ENCODE measurements at places on chromosomes 3 and 15.

DNA sequence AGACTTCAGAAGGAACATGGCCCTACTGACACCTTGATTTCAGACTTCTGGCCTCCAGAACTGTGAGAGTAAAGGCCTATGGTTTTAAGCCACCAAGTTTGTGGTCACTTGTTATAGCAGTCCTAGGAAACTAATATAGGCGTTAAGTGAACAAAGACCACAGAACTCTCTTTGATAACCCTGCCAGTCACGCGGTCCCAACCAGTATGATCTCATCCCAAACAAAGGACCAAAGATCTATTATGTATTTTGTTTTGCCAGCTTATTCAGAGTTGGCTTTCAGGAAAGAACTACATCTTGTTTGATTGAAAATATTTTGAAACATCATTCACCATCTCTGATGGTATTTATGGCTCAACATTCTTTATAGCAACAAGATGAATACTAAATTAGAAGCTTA lies 294.4 kb upstream of the SLCO3A1 start:
- DNase-seq = no peak

GRCh38 chr15:100189849-100190248 lies 151.9 kb downstream of the ADAMTS17 start:
- DNase-seq = no peak

- DNase-seq = no peak
Observed at GRCh38 chr3:57227930-57228751, 612 bp downstream of the APPL1 start.

GRCh38 chr15:67405208-67406191 lies 115.4 kb upstream of the C15orf61 start:
- DNase-seq = no peak

- no peak for DNase-seq
Observed at GRCh38 chr3:120341658-120342346, 7.4 kb downstream of the LRRC58 start.

All from DMS153 (cell line).